ENCODE measurements at places on chromosomes 12 and 14.

- no peak for DNase-seq
These were observed 39.7 kb upstream of the KICS2 start for GRCh38 chr12:64261813-64262212.

GRCh38 chr14:104119488-104120251 lies 18.7 kb upstream of the KIF26A start:
- DNase-seq: no peak

- DNase-seq: peak; percentile 37
These were observed 32.4 kb downstream of the FERMT2 start for GRCh38 chr14:52918486-52918885.

GRCh38 chr12:120119271-120119973 lies 2.9 kb upstream of the RAB35 start:
- peak; percentile 50 for DNase-seq

GRCh38 chr12:67151886-67152285 lies 117.3 kb upstream of the CAND1 start:
- no peak for DNase-seq

DNA sequence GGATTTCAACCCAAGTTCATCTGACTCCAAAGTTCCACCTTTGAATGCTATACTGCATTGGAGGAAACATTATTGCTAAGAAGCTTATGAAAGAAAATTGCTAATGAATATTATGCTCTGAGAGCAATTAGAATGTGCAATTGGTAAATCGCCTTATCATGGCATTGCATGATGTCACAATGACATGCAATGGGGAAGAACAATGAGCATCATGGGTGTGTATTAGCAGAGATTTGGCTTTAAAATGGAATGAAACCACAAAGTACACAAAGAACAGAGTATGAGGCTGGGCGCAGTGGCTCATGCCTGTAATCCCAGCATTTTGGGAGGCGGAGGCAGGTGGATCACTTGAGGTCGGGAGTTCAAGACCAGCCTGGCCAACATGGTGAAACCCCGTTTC lies 34.7 kb downstream of the FOS start:
- DNase-seq: no peak

DNA sequence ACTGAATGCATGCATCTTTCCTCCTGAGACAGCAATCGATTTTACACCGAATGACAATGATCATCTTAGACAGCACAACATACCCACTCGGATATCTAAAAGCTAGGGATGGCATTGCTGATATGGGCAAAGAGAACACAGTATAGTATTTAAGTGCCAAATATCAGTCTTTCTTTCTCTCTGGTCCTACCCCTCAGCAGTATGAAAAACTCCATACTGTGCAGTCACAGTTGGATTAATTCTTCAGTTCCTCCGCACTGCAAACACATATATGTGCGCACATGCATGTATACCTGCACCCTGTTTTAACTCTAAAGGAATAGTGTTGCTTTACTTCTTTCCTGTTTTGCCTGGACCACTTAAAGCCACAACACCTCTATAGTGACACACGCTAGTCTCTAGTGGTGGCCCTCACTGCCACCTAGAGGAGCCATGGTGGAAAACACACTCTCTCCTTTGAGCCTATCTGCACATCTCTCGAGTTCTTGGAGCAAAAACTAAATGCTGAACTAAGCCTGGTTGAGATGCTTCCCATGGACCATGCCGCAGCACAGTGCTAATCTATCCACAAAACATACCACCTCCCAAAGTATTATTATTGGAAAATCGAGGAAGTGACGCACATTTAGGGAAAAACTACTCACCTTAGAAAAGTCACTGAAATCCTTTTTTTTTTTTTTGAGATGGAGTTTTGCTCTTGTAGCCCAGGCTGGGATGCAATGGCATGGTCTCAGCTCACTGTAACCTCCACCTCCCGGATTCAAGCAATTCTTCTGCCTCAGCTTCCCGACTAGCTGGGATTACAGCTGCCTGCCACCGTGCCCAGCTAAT lies 11.9 kb downstream of the TMEM52B start:
- DNase-seq: peak; percentile 57

GRCh38 chr14:65098586-65098985 lies 3.7 kb downstream of the MAX start:
- no peak for DNase-seq

- peak; percentile 98 for DNase-seq
These were observed 130.7 kb upstream of the HIF1A start for GRCh38 chr14:61564618-61565091.

DNA sequence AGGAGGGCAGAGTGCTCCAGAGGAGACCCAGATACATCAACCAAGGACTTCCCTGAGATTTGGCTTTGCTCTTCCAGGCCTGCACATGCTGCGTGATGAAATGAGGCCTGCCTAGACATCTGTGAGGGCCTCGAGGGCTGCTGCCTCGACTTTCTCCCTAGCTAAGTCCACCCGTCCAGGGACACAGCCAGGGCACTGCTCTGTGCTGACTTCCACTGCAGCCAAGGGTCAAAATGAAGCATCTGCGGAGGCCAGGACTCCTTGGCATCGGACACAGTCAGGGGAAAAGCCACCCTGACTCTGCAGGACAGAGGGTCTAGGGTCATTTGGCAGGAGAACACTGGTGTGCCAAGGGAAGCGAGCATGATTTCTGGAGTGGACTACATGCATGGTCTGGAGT lies 10.7 kb downstream of the SLC25A47 start:
- no peak for DNase-seq

- no peak for DNase-seq
These were observed 21.5 kb upstream of the GNS start for GRCh38 chr12:64780531-64781279.

GRCh38 chr12:110780448-110780847 lies 37.8 kb upstream of the PPP1CC start:
- DNase-seq: no peak

GRCh38 chr14:55245657-55246268 lies 25.5 kb upstream of the FBXO34 start:
- no peak for DNase-seq

DNA sequence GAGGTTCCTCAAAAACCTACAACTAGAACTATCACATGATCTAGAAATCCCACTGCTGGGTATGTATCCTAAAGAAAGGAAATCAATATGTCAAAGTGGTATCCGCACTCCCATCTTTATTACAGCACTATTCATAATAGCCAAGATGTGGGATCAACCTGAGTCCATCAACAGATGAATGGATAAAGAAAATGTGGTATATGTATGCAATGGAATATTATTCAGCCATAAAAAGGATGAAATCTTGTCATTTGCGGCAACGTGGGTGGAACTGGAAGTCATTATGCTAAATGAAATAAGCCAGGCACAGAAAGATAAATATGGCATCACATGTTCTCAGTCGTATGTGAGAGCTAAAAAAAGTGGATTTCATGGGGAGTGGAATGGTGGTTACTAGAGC lies 77.5 kb upstream of the DIO3 start:
- no peak for DNase-seq

- DNase-seq: peak; percentile 73
These were observed 1.2 kb downstream of the KRT3 start for GRCh38 chr12:52794479-52795331.

- DNase-seq: no peak
These were observed 115.6 kb downstream of the NT5DC3 start for GRCh38 chr12:103725398-103725797.

DNA sequence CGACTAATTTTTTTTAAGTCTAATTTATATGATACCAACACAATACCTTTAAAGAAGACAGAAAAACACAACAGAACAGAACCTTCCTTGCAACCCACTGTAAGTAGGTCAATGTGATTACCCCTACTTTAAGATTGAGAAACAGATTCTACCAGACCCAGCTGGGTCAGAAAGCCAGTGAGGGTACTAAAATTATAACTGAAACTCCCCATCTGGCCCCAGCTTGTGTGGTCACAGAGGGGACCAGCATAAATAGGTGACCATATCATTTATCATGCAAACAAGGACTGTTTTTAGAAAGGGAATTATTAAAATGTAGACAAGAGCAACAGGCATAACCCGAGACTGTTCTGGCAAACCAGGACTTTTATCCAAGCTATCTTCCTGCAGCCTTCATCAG lies 30.1 kb upstream of the FRMD6 start:
- no peak for DNase-seq

DNA sequence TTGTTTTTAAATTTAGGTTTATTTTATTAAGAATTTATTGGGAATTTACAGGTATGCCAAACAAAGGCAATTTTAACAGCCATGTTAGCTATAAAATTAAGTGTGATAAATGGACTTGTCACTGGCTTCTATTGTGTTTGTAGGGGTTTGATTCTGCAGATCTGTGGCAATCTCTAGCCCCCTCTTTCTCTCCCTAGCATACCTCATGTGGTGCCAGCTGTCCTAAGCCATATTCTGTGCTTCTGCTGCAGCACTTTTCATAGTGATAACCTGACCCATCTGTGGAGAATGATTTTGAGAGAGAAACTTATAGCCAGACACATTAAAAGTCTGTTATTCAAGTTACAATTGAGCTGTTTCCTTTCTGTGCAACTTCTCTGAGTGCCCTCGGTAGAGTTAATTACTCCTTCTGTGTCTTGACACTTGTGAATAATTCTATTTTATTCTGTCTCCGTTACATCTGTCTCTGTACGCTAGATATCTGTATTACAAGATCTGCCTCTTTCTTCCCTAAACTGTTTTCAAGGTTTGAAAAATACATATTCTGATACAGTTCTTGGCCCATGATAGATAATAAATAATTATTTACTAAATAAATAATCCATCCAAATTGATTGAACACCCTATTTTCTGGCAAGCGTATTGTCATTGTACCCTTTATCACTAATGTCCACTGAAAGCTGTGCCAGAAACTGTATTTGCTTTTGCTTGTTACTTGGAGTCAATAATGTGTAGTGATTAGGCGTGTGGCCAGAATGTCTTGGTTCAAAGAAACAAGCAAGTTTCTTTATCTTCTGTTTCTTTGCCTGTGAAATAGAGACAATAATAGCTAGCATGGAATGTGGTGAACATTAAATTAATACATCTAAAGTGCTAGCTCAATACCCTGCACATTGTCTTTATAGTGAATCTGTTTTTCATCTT lies 40.0 kb downstream of the FRS2 start:
- no peak for DNase-seq

GRCh38 chr12:6104027-6104426 lies 20.4 kb downstream of the VWF start:
- no peak for DNase-seq

GRCh38 chr14:34060651-34060999 lies 109.8 kb upstream of the EGLN3 start:
- DNase-seq: no peak

- DNase-seq: no peak
These were observed 169.5 kb downstream of the FBXL14 start for GRCh38 chr12:1424674-1425395.

GRCh38 chr12:46660719-46661109 lies 165.1 kb downstream of the SLC38A4 start:
- peak; percentile 51 for DNase-seq

GRCh38 chr12:93127107-93127560 lies 198.0 kb upstream of the EEA1 start:
- no peak for DNase-seq

DNA sequence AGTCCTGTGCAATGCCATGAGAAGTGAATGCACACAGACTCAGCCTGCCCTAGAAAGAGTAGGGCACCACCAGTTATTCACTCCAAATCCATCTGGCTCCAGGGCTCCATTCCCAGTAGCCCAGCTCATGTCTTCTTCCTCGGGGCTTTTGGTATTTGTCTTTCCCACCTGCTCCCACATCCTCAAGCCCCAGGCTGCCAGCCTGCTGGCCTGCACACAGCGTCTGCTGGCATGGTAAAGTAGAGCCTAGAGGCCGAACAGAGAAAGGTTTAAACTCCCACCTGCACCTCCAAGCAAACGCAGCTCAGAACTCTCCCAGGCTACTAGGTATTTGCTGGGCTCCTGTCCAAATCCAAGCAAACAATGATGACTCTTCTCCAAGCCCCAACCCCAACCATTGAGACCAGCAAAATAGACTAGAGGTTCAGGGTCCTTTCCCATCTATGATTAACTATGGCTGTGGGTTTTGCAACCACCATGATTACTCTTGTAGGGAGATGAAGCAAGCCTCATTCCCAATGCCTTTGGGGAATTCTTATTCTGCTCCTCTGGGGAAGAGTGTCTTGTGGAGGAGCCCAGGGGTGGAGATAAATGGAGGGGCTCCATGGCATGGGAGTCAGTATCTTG lies 5.2 kb upstream of the VDR start:
- no peak for DNase-seq

DNA sequence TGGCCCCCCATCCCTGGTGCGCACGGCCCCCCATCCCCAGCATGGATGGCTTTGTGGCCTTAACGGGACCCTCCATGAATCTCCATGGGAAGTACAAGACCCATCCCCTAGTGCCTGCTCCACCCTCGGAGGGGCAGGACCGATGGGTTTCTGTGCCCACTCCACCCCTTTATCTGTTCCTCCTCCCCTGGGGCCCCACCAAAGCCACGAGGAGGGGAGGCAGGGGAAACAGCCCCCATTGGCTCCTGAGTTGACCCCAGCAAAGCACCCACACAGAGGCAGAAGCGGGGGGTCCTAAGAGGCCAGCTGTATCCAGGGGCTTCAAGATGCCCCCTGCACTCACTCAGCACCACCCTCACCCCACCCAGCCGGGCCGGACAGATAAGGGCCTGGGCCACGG lies 36.1 kb upstream of the TMEM179 start:
- DNase-seq: no peak

DNA sequence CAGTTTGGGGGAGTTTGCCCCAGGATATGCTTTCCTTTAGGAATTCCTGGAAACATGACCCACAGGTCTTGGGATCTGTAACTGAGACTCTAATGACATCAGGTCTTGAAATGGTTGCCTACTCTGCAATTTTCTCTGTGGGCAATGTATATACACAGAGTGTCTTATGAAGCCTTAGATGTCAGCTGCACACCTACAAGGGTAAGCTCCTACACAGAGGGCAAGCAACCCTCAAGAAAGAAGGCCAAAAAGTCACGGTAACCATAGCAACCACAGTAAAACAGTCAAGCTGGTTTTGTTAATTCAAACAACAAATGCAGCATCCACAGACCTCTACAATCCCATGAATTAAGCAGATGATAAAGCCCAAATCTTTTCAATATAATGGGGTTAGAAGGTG lies 293.0 kb downstream of the SSPN start:
- no peak for DNase-seq

DNA sequence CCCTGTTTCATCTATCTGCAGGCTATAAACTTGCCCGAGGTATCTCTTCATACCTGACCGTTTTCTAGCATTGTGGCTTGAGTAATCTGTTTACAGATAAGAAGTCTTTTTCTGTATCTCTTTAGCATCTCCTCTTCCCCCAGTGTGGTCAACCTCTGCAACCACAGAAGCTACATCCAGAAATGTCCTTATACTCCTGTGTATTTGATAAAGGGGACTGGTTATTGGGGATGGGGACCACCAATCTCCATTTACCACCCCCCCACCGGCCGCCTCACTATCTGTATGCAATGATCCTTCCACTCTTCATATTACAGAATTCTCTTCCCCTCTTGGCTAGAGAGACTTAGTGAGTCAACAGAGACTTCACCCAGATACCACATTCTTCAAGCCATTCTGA lies 3.4 kb upstream of the RPAP3 start:
- DNase-seq: no peak

DNA sequence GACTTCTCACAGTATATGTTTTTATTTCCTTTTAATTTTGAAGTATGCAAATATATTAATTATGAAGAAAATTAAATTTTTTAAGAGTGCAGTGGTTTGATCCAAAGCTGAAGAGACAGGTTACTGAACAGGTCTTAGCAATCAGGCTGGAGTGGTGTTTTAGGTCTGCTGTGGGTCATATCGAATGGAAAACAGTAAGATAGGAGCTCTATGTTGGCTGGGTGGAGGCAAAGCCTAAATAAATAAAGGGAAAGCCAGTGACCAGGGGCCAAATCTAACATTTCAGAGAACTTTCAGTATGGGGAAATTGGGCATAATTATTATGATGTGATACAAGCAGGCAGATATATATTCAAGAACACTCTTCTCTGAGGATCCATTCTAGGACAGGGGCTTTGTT lies 12.7 kb upstream of the TSPAN8 start:
- no peak for DNase-seq
